ENCODE measurements at places on chromosomes 5 and 9. TPM values are rescaled to one million over a fixed set of nuclear protein-coding genes. Genes with fewer than 3 reads are reported as not detected.

Gene DOK3
- 1.5 TPM for total RNA-seq

Gene CTXN3
- total RNA-seq, result not detected

Gene FRMPD1
- total RNA-seq, result not detected

Gene DOCK2
- 1.6 TPM for total RNA-seq

Gene SLC6A7
- not detected for total RNA-seq

Gene ASPN
- total RNA-seq, result not detected

Measured in epithelial cell of alveolus of lung (primary cell).